ENCODE measurements at places on chromosomes 6 and 20.

DNA sequence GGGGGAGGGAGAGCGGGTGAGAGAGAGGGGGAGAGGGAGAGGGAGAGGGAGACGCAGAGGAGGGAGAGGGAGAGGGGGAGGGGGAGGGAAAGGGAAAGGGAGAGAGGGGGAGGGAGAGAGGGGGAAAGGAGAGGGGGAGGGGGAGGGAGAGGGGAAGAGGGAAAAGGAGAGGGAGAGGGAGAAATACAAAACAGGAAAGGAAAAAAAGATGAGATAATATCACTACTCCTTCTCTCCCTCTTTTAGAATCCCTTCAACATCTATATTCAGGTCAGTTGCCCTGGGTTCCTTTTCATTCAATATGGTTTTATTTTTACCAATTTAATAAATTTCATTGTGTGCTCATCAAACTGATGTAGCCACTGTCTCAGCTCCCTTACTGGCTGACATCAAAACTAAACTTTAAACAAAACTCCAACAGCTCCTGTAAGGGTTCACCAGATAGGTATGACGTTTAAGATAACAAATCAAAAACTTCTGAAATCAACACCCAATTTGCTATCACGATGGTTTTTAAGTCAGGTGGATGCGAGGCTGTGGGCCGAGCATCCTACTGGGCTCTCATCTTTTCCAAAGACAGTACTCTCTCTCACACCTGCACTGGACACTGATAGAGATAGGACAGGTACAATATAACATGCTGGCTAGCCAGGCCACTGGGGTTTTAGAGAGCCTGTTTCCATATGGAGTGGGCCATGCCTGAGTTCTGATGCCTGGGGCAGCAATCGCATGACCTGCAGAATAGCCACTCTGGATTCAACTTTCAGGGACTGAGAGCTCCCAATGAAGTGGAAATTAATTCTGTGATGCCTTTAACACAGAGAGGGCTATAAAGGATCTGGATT, 99.5 kb downstream of the FYN start:
- no peak for DNase-seq

DNA sequence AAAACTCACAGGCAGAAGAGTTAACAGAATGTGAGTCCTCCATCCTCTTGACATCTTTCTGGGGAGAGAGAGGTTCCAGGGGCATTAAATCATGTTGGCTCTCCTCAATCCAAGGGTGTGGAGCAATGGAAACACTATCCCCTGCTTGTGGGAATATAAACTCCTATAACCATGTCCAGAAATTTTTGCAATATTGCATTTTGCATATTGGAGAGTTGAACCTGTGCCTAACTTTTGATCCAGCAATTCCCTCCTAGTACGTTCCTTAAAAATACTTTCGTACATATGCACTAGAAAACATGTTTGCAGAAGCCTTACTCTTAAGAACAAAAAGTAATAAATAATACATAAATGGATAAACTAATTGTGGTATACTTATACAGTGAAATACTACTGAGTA, 56.3 kb upstream of the FAM184A start:
- no peak for DNase-seq

GRCh38 chr20:47667531-47668312, 117.6 kb downstream of the SULF2 start:
- DNase-seq: no peak

DNA sequence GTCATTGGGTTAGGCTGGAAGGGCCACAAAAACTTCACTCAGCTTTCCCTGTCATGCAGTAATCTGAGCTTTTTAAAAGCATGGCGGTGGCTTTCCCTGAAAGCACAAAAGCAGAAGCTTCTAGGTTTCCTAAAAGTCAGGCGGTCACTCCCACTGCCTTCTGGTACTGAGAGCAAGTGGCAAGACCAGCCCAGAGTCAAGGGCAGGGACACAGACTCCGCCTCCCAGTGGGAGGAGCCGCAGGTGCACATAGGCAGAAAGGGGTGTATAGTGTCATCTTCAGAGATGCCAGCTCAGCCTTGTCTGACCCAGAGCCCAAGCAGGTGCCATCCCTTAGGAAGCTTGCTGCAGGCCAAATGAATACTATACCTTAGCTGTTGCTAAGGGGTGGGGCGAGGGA, 18.0 kb upstream of the PACSIN1 start:
- DNase-seq: no peak

DNA sequence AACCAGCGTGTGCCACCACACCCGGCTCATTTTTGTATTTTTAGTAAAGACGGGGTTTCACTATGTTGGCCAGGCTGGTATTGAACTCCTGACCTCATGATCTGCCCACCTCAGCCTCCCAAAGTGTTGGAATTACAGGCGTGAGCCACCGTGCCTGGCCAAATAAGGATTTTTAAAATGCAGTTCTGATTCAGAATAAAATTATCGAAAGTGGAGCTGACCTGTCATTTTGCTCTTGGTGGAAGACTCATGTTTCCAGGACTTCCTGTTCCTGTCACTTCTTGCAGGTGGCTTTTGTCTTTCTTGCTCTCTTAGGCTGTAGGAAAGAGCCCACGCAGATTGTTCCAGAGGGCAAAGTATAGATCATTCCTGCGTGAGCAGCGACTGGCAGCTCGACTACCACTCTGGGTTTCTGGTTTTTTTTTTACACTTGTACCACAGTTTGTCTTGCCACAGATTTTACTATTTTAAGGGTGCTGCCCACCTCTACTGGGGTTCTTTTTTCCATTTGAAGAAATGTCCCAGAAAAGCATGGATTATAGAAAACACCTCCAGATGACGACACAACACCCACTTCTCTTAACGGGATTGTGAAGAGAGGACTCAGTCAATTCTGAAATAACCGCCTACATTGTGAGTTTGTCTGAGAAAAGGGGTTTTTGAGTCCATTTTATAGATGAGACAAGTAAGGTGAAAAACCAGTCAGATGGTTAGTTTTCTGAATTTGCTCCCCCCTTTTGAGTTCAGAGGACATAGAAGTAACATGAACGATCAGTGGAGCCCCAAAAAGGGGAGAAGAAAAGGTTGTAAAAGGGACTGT, 7.5 kb downstream of the JARID2 start:
- DNase-seq: no peak

GRCh38 chr6:67935976-67936477, 699.1 kb upstream of the ADGRB3 start:
- no peak for DNase-seq

DNA sequence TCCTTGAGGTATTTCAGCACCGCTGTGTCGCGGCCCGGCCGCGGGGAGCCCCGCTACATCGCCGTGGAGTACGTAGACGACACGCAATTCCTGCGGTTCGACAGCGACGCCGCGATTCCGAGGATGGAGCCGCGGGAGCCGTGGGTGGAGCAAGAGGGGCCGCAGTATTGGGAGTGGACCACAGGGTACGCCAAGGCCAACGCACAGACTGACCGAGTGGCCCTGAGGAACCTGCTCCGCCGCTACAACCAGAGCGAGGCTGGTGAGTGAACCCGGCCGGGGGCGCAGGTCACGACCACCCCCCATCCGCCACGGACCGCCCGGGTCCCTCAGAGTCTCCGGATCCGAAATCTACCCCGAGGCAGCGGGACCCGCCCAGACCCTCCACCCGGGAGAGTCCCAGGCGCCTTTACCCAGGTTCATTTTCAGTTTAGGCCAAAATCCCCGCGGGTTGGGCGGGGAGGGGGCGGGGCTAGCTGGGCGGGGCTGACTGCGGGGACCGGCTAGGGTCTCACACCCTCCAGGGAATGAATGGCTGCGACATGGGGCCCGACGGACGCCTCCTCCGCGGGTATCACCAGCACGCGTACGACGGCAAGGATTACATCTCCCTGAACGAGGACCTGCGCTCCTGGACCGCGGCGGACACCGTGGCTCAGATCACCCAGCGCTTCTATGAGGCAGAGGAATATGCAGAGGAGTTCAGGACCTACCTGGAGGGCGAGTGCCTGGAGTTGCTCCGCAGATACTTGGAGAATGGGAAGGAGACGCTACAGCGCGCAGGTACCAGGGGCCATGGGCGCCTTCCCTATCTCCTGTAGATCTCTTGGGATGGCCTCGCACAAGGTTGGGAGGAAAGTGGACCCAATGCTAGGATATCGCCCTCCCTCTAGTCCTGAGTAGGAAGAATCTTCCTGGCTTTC, 693 bp downstream of the HLA-F start:
- peak; percentile 64 for DNase-seq

DNA sequence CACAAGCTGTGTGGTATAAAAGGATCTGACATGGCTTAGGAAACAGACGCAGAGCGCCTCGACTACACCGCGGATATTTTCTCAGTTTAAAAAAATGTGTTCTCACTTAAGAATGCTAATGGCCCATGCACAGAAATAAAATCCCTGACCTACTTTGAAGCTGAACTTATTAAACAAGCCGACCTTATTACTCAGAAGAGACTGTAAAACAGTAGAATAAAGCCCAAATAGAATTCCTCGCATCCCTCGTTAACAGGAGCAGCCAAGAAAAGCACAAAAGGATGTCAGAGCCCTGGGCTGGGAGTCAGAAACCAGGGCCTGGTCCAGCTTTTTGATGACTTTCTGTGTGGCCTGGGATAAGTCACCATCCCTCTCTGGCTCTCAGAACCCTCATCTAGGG, 489.3 kb downstream of the PTPRT start:
- no peak for DNase-seq

DNA sequence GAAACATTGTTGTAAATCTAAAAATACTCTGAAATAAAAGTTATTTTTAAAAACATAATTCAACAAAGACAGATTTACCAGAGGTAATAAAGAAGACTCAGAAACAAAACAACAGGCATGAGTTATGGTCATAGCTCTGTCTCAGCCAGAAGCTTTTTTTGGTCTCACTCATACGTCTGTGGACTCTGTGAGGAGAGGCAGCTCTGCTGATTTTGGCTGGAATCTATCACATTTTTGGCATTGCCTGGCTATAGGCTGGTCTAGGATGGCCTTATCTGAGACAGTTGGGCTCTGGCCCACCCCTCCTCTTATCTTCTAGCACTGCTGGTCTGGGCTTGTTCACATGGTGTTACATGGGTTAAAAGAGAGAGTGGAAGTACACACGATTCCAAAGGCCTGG, 514.0 kb upstream of the BTBD3 start:
- no peak for DNase-seq

DNA sequence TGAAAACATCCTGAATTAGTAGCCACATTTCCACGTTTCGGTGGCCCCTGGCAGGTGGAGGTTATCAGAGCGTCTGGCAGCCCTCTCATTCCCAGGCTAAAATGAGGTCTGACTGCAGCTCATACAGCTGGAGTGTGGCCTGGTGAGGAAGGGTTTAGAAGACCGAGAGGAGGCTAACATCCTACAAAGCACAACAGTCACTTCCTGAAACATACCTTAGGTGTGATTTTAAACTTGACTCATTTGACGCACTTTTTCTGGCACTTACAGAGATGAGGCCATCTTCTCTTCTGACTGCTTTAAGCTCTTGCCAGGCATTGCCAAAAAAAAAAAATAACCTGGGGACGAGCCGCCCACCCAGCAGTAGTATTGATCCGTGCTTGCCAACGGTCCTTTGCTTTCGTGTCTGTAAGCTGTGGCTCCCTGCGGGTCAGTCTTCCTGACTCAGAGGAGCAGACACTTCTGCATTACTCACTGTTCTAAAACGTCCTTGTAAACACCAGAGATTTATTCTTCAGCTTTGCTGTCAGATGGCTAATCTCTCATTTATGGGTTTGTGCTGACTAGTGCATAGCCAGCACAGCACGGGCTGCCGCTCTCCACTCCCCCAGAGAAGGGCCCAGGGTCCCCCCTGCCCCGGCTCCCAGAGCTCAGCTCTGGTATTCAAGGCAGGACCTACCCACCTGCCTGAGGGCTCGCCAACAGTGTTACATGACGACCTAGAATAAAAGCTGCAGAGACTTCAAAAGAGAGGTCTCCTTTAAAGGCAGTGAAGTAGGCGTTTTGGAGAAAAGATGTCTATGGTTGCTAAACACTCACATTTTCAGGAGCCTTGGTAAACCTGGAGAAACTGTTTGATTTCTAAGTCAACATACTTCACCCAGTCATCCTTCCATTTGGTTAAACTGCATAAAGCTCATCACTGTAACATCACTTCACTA, 78.5 kb upstream of the FRMD1 start:
- no peak for DNase-seq

All from stimulated activated CD8-positive, alpha-beta memory T cell treated with anti-CD3 and anti-CD28 coated beads, Interleukin-7, amount 100 ng/mL, for 4 hours (primary cell).